Fibroblast of skin of back (primary cell): ENCODE measurements at places on chromosomes 3 and 15.

DNA sequence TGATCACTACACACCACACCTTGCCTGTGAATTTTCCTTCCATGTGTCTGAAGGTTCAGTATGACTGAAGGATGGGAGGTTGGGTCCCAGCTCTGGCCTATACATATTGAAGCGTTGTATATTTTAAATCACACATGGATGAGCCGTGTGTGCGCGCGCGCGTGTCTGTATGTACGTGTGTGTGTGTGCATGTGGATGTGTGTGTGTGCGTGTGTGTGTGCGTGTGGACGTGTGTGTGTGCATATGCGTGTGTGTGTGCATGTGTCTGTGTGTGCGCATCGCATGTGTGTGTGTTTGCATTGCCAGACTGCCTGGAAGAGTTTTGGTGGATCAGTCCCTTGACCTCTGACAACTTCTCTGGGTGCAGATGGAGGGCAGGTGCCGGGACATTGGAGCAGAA, 45.7 kb downstream of the RPLP1 start:
- no peak for DNase-seq

- DNase-seq, result peak; percentile 76
Observed at GRCh38 chr15:26628879-26629529, 143.9 kb downstream of the GABRB3 start.

DNA sequence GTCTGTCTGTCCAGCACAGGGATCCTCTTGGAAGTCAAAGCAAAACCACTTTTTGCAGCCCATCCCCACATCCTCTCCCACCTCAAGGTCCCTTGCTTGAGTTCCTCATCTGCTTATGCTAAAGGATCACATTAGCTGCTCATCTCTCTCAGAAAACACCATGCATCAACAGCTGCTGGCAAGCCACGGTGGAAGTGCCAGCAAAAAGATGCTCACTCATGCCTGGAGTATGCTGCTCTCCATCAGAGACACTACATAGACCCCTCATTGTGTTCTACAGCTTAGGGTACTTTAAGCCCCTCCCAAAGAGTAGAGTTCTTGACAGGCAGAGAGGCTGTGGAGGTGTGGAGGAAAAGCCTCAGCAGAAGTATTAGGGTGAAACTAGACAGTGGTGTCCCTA, 94.6 kb upstream of the COL8A1 start:
- DNase-seq, result no peak

GRCh38 chr15:89038146-89038545, 50.1 kb upstream of the ABHD2 start:
- DNase-seq, result no peak

GRCh38 chr3:170745211-170745718, 124.7 kb downstream of the RPL22L1 start:
- DNase-seq, result peak; percentile 80

DNA sequence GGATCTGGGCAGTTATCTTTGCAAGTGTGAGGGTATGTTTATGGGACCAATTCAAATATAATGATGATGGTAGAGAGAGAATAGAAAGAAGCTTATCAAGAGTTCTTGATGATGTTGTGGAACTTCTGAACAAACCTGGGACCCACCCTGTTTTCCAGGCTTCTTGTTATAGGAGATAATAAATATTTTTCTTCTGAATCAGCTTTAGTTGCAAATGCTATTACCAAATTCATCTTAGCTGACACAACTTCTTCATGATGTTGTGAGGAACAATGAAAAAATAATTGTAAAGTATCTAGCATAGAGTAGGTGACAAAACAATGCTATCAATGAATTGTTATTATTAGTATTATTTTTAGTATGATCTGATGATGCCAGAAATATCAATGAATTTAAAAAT, 43.5 kb upstream of the PTX3 start:
- DNase-seq, result no peak

DNA sequence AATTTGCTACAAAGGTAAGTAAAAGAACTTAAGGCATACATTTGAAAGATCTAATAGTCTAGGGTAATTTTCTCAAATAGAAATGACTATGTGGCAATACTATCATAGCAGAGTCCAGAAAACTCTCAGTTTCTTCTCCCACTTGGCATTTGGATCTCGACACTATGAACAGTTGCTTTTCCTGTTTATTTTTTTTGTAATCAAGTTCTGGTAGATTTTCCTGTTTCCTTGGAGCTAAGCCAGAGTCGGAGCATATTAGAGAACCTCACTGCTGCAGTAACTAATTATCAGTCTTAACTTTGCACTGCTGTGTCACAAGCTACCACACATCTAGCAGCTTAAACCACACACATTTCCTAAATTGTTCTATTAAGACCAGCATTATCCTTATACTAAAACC, 44.9 kb upstream of the ZNF385D start:
- no peak for DNase-seq
